ENCODE measurements at places on chromosomes 6 and 20.
A peak's percentile ranks its signal among the peaks of the same experiment; 100 is the strongest.

DNA sequence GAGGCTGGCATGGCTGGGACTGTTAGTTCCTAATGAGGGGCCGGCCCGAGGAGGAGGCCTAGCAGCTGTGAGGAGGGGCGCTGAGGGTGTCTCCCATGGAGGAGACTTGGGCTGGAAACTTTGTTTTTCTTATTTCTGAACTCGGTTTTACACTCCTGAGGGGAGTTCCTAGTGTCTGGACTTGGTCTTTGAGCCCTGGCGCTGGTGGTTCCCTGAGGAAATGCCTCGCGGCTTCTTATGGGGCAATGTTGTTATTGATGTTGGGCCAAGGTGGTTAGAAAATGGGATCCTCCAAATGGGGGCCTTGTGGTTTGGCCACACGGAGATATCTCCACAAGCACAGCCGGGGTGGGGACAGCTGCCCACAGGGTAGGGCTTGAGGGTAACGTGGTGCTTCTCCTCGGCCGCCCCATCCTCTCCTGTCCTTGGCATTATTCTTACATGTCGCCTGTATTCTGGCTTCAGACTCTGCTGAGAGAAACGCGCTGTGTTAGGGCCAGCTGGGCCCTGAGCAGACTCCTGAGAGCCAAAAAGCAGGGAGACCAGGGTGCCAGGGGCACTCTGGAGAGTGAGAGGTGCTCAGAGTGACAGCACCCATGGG, 136.9 kb downstream of the FOXO3 start:
- DNase-seq: no peak

DNA sequence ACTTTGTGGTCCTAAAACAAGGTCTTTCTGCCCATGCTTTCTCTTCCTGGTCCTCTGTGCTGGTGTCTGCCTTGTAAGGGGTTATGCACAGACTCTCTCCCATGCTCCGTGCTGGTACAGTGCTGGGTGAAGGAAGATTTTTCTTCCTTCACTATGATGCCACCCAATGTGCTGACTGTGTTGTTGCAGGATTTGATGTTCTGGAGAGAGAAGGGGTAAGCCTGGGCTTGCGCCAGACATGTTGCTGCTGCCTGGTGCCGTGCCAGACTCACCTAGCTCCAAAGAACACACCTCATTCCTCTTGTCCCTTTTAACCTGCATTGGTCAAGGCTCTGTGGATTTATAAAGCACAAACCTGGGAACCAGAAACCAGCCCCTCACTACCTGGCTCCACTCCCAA, 28.4 kb upstream of the ARMH2 start:
- DNase-seq: peak; percentile 29

DNA sequence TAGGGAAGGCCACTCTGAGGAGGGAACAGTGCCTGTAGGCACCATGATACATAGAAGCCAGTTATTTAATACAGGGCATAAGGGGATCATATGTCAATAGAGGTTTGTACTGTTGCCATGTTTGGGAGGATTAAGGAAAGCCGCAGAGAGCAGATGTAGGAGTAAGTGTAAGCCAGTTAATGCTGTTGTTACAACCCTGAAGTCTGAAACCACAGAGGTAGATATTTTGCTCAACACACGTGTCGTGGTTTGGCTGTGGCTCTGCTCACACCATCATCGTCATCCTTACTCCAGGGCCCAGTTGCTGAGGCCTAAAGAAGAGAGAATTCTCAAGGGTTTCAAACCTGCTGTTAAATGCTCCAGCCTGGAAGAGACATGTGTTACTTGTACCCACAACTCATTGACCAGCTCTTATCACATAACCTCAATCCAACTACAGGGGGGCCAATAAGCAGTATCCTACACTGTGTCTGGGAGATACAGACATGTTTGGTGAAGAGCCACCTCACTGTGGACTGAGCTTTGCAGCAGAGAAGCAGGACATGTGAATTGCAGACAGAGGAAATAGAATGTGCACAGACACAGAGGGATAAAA, 31.0 kb upstream of the PSMF1 start:
- peak; percentile 87 for DNase-seq

GRCh38 chr6:50961611-50962010, 142.9 kb downstream of the TFAP2B start:
- DNase-seq: no peak

- no peak for DNase-seq
Observed at GRCh38 chr20:36275011-36275410, 31.1 kb upstream of the DLGAP4 start.

- no peak for DNase-seq
Observed at GRCh38 chr20:39835130-39835842, 853.8 kb downstream of the MAFB start.

GRCh38 chr6:17280552-17281090, 540 bp upstream of the RBM24 start:
- DNase-seq: no peak

GRCh38 chr6:121767211-121767610, 331.8 kb downstream of the GJA1 start:
- DNase-seq: no peak

GRCh38 chr6:53523511-53524454, 21.1 kb downstream of the GCLC start:
- DNase-seq: no peak

GRCh38 chr6:9335431-9335830, 900.1 kb upstream of the SLC35B3 start:
- no peak for DNase-seq

DNA sequence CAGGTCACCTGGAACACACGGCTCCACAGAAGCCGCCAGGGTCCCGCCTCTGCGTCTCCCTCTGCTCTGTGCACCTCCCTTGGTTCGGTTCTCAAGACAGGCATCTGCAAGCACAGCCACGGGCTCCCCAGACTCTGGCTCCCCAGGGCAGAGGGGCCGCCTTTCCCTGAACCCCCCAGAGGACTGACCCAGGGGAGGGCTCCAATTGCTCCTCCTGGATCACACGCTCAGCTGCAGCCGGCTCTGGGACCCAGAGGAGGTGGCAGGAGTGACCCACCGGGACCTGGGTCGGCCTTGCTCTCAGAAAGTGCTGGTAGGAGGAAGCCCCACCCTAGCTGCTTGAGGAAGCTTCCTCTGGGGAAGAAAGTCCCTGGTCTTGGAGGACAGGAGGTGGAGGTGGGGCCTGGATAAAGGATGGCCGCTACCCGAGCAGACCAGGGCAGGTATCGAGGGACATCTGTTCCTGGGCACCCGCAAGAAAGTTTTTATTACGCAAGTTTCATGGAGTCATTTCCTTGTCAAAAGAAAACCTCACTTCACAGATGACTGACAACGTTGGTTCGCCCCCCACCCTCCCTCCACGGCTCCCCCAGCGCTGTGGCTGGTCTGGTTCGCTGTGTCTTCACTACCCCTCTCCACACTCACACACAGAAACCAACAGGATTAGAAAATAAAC, 103.9 kb upstream of the AFDN start:
- no peak for DNase-seq

GRCh38 chr6:101582792-101583191, 189.3 kb downstream of the GRIK2 start:
- no peak for DNase-seq

DNA sequence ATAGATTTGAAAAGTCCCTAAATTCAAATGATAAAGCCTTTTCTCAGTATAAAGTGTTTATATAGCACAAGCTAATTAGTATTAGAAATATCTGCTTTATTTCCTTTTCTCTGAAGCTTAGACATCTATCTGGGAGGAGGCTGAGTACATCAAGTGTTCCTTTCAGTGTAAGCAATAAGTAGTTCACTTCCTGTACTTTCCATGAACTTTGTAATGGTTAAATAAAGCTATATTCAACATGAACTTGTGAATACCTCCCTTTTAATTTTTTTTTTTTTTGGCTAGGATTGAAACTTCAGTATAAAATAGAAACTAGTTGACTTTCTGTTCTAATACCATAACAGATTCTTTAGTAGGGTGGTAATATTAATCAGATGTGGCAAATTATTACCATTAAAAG, 190.9 kb downstream of the CENPW start:
- no peak for DNase-seq

DNA sequence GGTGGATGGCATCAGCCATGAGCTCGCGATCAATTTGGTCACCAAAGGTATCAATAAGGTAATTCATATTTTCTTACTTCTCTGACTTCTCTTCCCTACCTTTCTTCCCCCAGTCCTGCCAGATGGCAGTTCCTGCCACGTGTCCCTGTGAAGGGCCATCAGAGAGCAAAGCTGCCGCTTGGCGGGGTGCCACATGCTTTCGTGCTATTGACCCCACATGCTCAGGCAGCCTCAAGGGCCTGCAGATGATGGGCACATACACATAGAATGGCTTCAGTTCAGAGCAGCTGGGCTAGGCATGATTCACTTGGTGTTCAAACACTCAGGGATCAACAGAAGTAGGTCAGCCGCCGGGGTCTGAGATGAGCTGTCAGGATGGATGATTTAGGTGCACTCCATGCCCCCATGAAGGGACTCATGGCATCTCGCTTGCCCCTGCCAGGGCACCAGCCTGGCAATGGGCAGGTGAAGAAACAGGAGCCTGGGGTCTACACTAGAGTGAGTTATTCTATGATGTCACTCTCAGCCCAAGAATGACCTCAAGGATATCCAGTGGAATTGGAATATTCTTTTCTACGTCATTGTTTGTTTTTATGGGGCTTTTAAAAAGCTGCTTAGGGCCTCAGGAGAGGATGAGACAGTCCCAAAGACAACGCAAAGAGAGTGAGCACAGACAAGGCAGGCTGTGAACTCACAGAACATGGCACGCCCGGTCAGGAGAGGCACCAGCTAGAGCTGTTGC, 25.5 kb downstream of the BANF2 start:
- peak; percentile 92 for DNase-seq

DNA sequence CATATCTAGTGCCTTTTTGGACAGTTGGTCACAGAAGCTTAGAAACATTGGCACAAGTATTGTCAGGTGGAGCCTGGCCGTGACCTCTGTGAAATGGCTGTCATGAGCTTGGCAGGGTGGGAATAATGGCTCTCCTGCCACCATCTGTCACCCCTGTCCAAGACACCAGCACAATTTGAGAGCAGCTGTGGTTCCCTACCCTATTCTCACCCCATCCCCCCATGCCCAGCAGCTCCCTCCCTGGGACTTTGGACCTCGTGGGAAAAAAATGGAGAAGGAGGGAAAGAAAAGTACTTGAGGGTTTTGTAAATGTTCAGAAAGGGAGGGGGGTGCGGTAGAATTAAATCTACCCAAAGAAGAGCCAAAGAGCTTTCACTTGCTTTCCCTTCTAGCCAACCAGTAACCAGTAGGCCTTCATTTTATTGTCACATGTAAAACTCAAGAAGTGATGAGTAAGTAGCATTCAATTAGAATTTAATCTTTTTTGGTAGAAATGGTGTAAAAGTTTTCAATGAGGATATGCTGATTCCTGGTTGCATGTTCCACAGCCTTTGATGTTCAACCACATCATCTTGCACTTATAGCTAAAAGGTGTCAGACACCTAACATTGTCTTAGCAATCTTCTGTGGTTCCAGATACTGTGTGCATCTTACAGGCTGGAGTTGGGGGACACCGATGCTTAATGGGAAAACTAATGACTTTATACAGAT, 263.5 kb upstream of the TAB2 start:
- DNase-seq: peak; percentile 82

GRCh38 chr6:53544217-53544469, 758 bp downstream of the GCLC start:
- DNase-seq: no peak

- DNase-seq: peak; percentile 63
Observed at GRCh38 chr6:692356-692851, 535 bp downstream of the EXOC2 start.

- DNase-seq: no peak
Observed at GRCh38 chr20:35027301-35027700, 65.3 kb downstream of the TRPC4AP start.

DNA sequence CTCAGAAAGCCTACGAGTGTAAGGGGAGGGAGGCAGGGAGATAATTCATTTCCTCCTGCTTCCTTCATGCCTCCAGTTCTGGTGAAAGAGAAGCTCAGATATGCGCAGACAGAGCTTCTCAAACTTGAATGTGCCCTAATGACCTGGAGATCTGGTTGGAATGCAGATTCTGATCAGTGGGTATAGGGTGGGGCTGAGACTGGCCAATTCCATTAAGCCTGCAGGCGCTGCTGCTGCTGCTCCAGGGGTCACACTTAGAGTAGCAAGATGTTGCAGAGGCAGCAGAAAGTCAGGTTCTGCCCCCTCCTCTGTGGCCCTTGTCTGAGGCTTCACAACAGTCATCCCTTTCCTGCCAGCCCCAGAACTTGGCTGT, 161.0 kb downstream of the DHX35 start:
- DNase-seq: no peak

DNA sequence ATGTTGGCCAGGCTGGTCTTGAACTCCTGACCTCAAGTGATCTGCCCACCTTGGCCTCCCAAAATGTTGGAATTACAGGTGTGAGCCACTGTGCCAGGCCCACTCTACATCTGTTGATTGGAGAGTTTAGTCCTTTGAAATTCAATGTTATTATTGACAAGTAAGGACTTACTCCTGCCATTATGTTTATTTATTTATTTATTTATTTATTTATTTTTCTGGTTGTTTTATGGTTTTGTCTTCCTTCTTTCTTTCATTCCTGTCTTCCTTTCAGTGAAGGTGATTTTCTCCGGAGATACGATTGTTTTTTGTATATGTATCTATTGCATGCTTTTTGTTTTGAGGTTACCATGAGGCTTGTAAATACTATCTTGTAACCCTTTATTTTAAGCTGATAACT, 602.6 kb downstream of the EPM2A start:
- DNase-seq: no peak

GRCh38 chr6:126904176-126904575, 214.3 kb upstream of the RSPO3 start:
- no peak for DNase-seq

- DNase-seq: no peak
Observed at GRCh38 chr6:4482461-4482860, 293.7 kb upstream of the CDYL start.

DNA sequence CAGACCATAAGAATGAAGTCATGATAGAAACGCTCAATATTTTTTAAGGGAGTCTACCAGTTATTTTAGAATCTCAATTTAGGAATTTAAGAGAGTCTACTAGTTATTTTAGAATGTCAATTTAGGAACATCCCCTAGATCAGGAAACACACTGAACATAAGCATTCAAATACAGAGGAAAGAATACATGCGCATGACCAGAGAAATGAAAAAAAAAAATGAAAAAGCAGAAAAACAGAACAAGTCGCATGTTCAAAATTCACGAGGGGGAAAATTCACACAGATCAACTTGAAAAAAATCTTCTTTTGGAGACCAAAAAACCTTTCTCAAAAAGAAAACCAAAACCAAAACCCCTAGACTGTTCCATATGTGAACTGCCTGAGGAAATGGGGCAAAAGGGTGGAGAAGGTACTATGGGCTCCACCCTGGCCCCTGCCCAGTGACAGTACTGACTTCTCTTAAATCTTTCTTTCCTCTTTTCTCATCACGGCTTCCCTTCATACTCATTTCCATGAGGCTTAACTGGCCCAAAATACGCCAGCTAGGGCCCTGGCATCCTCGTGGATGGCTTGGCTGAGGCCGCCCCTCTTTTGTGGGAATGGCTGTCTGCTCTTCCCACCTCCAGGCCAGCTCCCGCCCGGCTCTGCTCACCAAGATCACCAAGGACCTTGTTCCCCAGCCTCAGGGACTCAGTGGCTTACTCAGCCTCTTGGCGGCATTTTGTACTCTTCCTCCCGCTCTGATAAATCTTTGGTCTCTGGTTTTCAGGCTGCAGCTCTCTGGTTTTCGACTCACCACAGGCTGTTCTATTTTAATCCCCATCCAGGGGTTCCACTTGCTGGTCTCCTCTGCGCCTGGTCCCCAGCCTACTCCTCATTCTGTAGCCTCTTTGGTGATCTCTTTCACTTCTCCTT, 11.2 kb downstream of the ZBTB2 start:
- no peak for DNase-seq

All from NCI-H2171 treated with DMSO at 0.1 percent for 48 hours (cell line).